ENCODE measurements at places on chromosomes 4 and X.

- no peak for DNase-seq
These were observed 450.7 kb downstream of the MID1IP1 start for GRCh38 chrX:39251995-39252394.

DNA sequence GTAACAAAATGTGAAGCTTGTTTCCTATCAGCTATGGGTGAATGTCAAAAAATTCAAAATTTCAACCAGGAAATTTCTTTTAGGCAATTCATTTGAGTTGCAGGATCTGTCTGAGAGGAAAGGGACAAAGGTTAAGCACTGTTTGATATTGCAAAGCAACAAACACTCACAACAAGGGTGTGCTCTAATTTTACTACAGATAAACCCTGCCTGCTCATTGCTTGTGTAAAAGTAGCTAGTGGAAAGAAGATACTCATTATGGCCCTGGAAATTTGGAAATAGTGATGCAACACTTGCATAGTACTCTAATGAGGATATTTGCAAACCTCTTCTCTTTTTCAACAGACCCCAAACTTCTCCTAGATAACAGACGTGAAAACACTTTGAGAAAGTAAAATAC lies 27.1 kb downstream of the FAM47E start:
- no peak for DNase-seq

DNA sequence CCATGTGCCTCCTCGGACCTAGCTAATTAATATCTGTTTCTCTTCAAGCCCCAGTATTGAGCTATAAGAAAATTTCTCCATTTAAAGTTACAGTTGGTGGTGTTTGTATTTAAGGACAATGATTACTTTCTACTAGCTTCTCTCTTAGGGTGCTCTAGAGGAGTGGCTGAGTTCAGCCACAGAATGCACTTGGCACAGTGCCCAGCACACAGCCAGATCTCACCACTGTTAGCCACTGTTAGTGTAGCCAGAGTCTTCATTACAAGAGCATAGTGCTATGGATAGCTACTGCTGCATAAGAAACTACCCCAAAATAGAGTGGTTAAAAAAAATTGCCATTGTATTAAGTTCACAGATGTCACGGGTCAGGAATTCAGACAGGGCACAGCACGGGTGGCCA lies 421.3 kb downstream of the BCOR start:
- no peak for DNase-seq

GRCh38 chr4:169377367-169377766 lies 106.6 kb upstream of the SH3RF1 start:
- DNase-seq = no peak

DNA sequence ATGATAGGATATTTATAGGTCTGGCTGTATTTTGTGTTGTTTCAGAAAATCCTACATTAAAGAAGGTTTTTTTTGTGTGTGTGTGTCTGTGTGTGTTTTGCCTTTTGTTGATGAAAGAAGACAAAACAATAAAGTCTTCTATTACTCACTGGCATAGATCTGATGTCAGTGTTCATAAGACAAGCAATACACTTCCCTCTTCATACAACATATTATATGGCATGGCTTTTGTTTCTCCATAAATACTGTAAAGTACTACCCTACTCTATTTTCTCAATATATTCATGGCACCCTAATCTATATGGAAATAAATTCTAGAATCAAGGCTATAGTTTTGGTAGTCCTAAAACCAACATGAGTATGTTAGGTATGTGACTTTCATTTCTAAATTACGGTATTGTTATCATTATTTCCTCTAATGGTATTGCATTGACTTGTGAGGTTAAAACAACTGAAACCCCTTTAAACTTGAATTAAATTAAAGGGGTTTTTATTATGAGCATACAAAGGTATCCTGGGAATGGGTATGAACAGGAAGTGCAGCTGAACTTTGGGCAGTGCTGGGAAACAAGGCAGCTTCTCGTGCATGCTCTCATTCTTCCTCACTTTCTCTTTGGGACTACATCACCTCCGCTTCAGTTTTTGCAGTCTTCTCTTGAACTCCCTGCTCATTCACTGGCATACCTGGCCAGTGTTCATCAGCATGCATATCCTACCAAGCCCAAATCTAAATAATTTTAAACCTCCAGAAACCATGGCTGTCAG lies 70.5 kb upstream of the PRSS48 start:
- no peak for DNase-seq

DNA sequence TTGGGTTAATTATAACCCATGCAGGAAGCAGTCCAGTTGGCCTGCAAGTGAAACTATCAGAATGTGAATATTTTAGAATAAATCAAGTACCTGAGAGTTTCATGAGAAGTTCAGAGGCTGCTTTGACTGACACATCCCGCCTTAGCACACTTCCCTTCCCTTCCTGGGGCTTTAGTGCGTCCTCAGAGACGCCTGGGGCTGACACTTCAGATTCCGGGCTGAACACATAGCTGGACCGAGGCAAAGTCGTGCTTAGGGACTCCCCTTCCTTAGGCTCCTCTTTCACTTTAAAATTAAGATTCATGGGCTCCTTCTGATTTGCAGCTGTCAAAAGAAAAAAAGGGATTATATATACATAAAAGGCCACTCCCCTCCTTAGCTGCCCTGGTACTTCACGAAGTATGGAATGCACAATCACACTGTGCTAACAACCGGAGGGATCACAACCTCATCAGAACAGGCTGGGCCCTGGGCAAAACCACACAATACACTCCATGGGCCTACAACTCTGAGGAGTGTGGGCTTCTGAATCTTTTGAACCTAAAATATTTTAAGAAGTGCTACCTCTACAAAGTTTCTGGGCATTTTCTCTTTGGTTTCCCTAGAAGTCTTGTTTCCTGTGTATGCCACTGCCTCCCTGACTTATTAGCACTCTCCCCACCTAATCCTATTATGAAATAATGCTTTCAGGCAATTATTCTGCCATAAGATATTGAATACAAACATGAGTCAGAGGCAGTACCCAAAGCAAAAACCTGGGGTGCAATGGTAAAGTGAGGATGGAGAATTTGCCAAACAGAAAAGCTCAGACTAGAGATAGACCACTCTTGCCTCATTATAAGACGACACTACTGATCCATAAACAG lies 68.2 kb downstream of the ZNF827 start:
- DNase-seq = no peak

DNA sequence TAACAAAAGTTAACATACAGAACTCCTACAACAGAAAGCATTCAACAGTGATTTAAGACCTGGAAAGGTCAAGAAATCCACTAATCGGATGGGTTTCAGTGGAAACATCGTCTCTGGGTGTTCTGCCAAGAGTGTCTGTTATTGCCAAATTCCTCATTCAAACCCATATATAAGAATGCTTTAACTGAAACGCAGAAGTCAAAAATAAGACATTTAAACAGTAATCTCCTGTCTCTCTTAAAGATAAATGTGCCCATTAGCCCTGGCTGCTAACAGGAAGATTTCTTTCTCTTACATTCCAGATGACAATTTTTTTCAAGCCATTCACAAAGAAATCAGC lies 31.5 kb downstream of the DCTD start:
- DNase-seq = no peak

- DNase-seq = no peak
These were observed 140.3 kb upstream of the PGRMC2 start for GRCh38 chr4:128427832-128428366.

GRCh38 chr4:145083891-145084605 lies 13.9 kb downstream of the ANAPC10 start:
- DNase-seq = no peak

DNA sequence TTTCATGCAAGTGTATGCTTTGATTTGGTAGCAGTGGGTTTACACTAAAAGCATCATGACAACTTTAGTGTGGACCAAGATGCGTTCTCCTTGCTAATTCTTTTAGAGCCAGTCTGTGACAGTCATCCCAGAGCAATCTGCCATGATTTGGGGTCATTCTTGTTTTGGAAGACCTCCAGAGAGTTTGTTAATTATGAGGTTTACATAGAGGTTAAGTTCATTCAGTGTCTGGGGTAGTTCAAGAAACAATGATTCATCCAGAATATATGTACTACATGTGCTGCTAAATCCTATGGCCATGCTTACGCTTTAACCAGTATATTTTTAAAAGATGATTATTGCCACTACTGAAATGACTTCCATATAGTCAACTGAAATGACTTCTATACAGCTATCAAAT lies 328.5 kb upstream of the AGA start:
- DNase-seq = no peak

- DNase-seq = no peak
These were observed 31.0 kb downstream of the NSG1 start for GRCh38 chr4:4417886-4418285.

DNA sequence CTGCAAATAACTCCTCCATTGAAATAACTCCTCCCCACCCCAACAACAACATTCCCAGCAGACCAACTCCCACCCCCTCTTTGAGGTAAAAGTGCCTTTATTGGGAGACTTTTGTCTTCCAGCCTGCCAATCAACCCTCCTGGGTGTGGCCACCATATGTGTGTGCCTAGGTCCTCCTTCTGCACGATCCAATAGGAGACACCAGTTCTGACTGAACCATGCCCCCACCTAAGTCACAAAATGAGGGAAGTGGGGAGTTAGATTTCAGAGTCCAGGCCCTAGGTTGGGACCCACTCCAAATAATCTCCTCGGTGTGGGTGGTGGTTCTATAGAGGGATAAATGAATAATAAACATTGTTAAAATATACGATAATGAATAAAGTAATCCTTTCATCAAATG lies 3.0 kb downstream of the PLP2 start:
- no peak for DNase-seq

- DNase-seq = no peak
These were observed 401.2 kb downstream of the TLL1 start for GRCh38 chr4:166274136-166274761.

- DNase-seq = no peak
These were observed 620.0 kb downstream of the ANKRD50 start for GRCh38 chr4:124092541-124092984.

DNA sequence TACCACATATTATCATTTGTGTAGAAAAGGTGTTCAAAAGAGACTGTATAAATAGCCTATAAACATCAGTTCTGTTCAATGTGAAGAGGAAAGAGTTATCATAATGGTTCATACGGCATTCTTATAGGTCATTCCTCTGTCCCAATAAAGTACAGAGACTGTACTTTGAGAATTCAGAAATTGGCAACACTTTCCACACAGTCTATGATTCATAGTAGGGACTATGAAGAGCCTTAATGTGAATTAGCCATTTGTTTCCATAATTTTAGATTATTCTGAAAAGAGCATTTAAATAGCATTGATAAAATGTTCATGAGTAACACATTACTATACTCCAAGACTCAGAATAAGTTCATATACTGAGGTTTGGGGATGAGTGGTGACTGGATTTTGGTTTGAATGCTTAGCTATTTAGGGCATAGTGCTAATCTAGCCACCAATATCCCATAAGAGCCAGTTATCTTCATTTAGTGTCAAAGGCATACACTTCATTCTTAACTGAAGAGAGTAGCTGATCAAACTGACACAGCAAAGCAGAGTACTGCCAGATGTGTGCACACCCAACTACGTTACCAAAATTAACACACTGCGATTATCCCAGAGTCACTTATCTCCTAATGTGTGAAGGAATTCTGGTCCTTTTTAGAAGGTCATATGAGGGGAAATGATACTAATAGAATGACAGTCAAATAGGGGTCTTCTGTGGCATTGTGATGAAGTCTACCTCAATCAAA lies 10.2 kb downstream of the ANK2 start:
- DNase-seq = no peak

GRCh38 chrX:28016823-28017222 lies 35.6 kb upstream of the DCAF8L1 start:
- DNase-seq = no peak

- DNase-seq = no peak
These were observed 317.1 kb upstream of the GALNT7 start for GRCh38 chr4:172851534-172851933.

DNA sequence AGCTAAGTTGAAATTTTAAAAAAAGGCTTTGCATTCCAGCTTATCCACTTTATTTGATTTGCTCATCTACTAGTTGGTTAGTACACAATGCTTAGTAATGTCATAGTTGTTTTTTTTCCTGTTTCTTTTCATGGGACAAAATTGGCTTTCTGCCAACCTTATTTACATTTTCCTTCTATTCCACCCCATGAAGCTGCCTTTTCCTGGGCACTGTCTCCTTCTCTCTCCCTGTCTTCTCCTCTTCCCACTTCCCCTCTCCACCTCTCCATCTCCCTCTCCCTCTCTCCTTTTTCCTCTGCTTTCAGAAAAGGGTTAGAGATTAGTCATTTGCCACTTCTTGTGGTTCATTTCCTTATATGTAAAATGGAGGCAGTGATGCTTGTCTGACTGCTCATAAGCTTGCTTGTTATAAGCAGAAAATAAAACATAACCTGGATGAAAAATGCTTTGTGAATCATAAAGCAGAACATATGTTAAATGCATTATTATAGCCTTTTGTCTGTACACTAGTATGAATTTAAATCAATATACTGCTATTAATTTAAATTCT lies 181.9 kb downstream of the CEP135 start:
- DNase-seq = no peak

GRCh38 chr4:31261632-31262031 lies 541.5 kb downstream of the PCDH7 start:
- no peak for DNase-seq

DNA sequence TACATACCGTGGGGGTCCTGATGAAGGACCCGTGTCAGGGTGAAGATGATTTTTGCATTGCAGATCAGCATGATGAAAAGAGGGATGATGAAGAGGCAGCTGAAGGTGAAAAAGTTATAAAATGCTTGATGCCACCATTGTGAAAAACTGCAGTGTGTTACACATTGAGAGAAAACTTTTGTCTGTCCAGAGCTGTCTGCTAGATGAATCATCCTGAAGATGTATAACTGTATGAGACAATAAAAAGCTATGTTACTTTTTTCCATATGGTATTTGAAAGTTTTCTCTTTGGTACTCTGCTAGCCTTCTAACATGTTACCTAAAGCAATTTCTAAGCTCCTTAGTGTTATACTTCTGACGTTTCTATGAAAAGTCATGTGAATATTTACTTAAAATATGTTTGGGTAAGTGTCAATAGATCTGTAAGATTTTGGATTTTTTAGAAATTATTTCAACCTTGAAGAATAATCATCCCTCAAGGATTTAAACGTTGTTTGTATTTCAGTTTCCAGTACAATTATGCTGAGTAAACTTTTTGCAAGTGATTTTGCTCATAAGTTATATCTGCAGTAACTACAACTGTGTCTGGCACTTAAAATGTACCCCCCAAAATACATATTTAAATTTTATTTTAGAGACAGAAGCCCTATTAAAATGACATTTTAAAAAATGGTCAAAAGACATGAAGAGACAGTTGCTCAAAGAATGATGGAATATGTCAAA lies 9.5 kb downstream of the GNRHR start:
- DNase-seq = no peak

GRCh38 chr4:16677001-16677944 lies 221.2 kb downstream of the LDB2 start:
- no peak for DNase-seq

DNA sequence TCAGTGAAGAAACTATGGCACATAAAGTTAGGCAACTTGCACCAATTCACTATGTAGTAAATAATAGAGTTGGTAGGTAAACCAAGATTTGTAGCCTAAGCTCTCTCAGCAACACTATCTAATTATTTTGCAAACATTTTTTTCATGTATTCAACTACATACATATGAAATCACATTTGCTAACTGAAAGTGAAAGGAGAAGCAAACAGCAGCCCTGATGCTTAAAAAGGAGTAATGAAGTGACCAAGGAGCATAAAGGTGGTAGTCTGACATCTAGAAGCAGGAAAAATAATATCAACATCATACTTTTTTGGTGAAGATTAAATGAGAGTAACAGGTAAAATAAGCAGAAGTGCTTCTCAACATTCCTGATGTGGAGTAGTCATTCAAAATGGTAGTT lies 603.7 kb downstream of the GRXCR1 start:
- no peak for DNase-seq

GRCh38 chr4:10130178-10130888 lies 13.7 kb upstream of the WDR1 start:
- DNase-seq = no peak
